Pons (tissue), 1 donor: ENCODE measurements at places on chromosomes 5 and 9.

DNA sequence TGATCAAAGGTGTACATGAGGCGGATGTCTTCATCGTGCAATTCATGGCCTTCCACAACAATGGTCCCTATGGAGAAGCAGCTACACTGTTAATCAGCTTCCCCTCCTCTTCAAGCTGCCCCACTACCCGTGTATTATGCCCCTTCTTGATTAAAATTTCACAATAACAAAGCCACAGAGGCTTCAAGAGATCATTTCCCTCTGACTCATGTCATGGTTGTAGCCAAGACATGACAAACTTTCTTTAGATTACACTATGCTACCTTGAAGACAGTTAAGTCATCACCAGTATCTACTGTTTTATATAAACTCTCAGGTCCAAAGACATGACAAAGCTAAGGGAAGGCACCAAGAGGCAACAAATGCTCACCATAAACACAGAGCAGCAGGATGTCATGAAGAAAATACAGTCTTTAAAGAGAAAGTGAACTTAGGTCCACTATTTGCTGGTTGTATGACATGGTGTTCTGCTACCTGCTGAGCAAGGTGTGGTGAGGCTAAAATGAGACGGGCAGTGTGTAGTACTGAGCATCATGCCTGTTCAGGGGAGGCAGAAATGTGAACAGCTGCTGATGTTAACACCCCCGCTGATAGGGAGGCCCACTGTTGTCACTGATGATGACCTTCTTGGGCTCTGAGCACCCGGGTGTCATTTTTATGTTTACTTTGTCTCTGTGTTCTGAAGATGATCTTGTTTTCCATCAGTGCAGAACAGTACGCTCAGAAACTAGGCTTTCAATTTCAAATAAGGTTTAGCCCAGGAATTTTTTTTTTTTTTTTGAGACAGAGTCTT, 48.3 kb downstream of the IARS1 start:
- DNase-seq = no peak

GRCh38 chr9:90333226-90333625, 309.4 kb downstream of the DIRAS2 start:
- DNase-seq = no peak

DNA sequence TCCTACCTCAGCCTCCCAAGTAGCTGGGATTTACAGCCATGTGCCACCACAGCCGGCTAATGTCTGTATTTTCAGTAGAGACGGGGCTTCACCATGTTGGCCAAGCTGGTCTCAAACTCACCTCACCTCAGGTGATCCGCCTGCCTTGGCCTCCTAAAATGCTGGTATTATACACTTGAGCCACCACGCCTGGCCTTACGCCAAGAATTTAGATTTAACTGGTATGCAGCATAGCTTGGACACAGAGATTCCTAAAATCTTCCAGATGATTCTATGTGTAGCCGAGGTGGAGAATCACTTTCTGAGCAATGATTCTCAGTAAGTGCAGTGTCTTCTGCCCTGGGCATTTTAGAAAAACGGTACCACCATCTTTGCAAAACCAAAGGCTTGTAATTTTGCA, 74.1 kb downstream of the HABP4 start:
- no peak for DNase-seq

DNA sequence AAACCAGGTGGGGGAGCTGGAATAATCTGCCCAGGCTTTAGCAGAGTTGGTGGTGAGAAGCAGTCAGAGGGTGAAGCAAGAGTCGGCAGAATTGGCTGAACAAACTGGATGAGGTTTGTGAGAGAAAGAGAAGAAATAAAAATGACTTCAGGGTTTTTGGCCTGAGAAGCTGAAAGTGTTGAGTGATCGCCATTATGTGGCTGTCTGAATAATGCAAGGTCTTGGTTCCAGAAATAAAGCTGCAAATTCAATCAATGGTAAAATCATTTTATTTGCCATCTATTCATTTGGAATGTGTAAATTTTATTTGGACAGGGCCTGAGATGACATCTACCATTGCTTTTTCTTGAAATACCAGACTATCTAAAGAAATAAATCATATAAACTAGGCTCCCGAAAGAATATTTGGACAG, 50.4 kb upstream of the DAB2 start:
- no peak for DNase-seq

GRCh38 chr9:127181595-127182190, 59.3 kb upstream of the ANGPTL2 start:
- no peak for DNase-seq

GRCh38 chr9:6150483-6150882, 65.1 kb upstream of the IL33 start:
- DNase-seq = no peak

DNA sequence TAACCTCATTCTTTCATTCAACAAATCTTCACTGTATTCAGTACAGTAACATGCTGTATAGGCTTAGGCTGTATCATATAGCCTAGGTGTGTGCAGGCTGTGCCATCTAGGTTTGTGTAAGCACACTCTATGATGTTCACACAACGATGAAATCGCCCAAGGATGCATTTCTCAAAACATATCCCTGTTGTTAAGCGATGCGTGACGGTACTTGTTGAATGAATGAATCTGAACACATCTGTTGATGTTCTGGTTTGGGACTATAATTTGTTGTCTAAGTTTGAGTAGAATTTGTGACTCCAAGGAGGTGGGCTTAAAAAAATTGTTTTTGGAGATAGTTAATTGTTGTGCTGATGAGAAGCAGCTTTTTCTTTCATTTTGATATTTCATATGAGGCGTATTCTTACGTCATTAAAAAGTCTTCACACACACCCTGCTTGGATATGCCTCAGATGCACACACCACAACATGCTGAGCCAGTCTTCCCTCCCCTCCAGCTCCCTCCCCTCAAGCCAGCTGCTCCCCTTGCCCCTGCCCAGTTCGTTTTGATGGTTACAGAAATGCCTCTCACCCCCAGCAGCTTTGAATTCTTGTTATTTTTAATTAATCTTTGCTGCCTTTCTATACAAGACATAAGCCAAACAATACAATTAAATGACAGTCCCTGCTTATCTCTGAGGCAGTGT, 5.5 kb upstream of the PSAT1 start:
- no peak for DNase-seq

DNA sequence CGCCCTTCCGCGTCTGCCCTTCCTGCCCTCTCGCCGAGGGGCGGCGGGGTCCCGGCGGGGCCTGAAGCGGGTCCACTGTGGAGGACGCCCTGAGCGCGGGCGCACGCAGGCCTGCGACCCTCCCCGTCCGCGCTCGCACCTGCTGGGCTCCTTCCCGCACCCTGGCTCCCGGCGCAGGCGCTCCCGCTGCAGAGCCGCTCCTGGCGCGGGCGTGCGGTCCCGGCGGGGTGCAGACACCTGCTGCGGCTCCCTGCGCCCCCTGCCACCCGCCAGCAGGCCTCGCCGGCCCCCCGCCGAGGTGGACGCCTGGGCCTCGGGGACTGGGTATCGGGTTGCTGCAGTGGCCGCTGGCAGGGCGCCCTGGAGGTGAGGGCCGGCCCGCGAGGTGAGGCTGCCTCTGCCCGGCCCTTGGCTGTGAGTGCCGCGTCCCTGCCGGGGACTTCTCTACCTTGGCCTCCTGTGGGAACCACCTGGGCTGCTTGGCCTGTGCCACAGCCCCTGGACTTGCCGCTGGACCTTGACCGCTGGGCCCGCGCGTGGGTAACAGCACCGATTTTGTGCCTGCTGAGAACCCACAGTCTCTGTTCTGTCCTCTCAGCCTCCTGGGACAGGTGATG, 627 bp downstream of the ARRDC1 start:
- DNase-seq = no peak

DNA sequence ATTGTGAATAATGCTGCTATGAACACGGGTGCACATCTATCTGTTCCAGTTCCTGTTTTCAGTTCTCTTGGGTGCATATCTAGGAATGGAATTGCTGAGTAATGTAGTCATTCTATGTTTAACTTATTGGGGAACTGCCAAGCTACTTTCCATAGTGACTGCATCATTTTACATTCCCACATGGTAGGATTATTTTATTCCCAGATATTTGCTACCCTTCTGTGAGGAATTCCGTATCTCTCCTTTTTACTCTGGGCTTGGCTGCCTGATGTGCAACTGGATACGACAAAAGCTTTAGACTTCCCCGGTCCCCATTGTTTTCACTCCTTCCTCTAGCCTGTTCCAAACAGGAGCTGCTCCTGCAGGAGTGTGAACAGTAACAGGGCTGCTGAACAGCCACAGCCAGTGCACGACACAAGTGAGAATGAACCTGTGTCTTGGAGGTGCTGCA, 7.2 kb downstream of the TAS2R1 start:
- DNase-seq = peak; percentile 38

- no peak for DNase-seq
Observed at GRCh38 chr5:111353035-111353434, 128.9 kb downstream of the CAMK4 start.

- peak; percentile 3 for DNase-seq
Observed at GRCh38 chr9:127980060-127980705, 606 bp downstream of the EEIG1 start.

DNA sequence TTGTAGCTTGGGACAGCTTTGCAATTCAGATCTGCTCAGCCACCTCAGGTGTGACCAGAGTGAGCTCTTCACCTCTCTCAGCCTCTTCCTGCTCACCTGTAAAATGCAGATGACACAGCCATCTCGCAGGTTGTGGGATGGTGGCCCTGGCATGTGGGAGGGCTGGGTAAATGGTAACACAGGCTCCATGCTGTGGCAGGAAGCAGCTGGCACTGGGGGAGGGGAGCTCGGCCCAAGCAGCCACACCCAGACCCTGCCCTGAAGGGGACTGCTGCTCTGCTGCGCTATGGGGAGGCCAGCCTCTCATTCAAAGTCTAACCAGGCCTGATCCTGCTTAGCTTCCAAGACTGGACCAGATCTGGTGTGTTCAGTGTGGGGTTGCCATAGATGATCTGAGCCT, 24.1 kb downstream of the PHF2 start:
- DNase-seq = no peak

DNA sequence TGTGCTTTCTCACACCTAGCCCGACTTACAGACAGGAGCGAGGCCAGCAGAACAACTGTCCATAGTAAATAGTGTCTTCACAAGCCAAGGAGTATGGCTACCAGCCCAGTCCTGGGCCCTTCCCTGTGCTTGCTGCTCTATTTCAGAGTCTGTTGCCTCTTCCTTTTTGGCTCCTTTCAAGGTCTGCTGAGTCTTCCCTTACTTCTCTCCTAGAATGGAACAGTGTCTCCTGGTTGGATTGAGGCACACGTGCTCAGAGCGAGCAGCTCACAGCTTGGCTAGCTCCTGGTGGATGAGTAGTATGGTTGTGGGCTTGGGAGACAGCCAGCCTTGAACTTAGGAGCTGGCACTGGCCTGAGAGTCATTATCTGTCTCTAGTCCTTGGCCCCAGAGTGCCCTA, 72.8 kb downstream of the TLE4 start:
- no peak for DNase-seq
